T-cell (primary cell): ENCODE measurements at places on chromosomes 11 and 22. TPM values are rescaled to one million over a fixed set of nuclear protein-coding genes. Genes with fewer than 3 reads are reported as not detected.

GNAZ gene
- 1.3 TPM for total RNA-seq

RIMBP3C gene
- 2.8 TPM for total RNA-seq

GLYAT gene
- not detected for total RNA-seq

FGF3 gene
- total RNA-seq = not detected

MYO7A gene
- 1.7 TPM for total RNA-seq

ETS1 gene
- 773 TPM for total RNA-seq

P2RY2 gene
- 0.12 TPM for total RNA-seq

DNA sequence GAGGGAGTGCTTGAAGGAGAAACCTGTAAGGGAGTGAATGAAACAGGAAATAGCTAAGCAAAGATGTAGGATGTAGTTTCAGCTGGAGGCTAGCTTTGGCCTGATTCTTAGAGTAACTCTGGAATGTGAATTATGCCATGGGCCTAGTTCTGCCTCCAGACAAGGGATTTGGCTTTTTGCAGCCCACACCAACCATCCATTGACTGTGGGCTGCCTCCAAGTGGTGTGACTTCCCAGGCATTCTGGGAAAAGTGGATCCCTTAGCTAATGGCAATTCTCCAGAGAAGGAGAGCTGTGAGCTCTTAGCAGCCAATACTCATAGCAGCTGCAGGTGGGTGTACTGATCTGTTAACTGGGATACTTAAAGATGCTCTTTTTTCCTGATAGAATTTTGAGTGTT lies 2.0 kb upstream of the OR9I1 start:
- no peaks in the 10 kb centered on the region for H3K4me1 ChIP-seq
- H3K27me3 ChIP-seq = no peaks in the 10 kb centered on the region

DNA sequence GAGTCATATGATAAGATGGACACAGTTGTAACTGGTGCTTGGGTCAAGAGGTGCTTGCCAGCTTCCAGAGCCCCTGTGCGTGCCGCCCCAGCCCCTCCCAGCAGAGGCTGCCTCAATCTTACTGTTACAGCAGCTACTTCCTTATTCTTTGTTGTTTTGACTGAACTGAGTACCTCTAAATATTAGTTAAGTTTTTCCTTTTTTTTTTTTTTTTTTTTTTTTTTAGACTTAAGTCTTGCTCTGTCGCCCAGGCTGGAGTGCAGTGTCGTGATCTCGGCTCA lies 8.8 kb downstream of the ZBED4 start:
- H3K4me3 ChIP-seq = no peak overlapping the region
- peaks cover 6% of the 10 kb centered on the region for H3K4me1 ChIP-seq
- no peaks in the 10 kb centered on the region for H3K36me3 ChIP-seq
- H3K27ac ChIP-seq = no peak overlapping the region

DNA sequence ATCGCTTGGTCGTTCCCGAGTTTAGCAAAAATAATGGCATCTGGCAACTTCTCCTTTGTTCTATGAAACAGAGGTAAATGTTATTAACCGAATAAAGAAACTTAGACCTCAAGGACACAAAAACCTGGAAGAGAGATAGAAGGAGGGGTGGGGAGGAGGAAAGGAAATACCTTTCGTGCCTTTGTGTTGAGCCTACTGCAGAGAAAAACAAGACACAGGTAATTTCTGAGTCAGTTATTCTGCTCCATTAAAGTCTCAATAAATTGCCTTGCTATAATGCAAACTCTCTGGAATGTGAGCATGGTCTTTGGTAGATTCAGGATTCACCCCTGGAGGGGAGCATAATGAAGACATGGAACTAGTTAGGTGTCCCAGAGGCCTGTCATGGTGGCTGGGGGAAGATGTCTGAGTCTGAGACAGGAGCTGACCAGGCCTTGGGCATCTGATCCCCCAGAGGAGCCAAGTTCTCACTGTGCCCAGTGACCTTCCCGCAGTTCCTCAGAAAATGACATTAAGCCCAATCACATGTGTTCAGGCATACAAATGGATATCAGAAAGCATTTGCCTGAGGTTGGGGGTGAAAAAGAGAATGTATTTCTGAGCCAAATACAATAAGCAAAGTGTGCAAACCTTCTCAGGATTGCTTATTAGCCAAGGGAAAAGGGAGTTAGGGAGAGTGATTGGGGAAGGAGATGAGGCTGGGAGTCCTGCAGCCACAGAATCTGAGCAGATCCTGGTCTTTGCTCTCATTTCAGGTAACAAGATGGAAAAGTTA lies 72.6 kb upstream of the CADM1 start:
- H3K27ac ChIP-seq = no peak overlapping the region
- DNase-seq = no peak
- H3K36me3 ChIP-seq = no peaks in the 10 kb centered on the region

GRCh38 chr11:35558513-35558912 lies 33.1 kb upstream of the PAMR1 start:
- H3K36me3 ChIP-seq = no peaks in the 10 kb centered on the region
- H3K4me3 ChIP-seq = no peak overlapping the region
- no peak for DNase-seq
- no peak overlapping the region for H3K27ac ChIP-seq

DNA sequence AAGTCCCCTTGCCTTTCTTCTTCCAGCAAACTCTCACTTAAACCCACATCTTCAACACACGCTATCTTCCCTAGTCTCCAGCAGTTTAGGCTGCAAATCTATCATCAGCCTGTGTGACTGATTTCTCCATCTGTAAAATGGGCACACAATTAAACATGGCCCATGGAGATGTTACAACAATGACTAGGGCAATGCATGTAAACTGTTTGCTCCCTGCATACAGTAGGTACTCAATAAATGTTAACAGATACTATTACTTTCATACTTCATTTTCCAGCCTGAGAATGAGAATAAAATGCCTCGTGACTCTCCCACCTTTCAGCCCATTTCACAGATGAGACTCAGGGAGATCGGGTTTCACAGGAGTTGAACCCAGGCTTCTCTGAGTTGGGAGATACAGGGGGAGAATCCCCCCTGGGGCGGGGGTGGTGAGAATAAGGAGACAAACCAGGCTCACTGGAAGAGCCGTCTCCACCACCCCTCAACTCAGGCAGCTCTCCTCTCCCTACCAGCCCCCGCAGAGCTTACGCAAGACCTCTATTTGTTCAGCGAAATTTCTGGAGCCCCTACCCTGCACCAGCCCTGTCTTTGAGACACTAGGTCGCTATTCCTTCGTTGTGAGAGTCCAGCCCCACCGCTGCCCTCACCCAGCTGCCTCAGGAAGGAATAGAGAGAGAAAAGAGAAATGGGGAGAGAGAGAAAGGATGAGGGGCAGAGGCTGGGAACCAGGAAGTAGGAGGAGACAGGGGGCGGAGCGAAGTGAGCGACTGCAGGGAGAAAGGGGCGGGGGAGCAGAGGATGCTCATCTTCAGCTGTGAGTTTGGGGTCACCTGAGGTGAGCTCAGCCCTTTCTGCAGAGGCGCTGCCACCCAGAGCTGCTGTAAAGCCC lies 42.1 kb upstream of the KLHL35 start:
- peak overlapping the region; percentile 11 for H3K4me3 ChIP-seq
- H3K27ac ChIP-seq = peak overlapping the region; percentile 62
- H3K36me3 ChIP-seq = no peaks in the 10 kb centered on the region
- peaks cover 18% of the 10 kb centered on the region for H3K4me1 ChIP-seq
- DNase-seq = peak; percentile 61
- no peaks in the 10 kb centered on the region for H3K27me3 ChIP-seq
